ENCODE measurements at places on chromosomes 12 and 14.

DNA sequence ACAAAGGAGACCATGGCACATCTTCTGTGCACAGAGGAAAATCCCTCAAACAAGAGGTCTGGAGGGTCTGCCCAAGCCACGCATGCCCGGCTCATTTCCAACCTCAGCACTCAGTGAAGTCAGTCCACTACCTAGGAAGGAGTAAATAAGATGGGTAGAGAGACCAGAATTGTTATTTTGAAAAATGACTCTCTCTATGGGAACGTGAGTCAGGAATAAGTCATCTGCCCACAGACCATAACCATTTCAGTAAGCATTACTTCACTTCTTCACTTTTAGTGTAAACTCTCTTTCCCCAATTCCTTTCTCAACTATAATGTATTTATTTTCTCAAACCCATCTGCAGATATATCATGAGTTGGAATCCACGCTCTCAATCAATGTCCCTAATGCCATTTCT lies 1039.9 kb upstream of the USP15 start:
- DNase-seq: no peak

DNA sequence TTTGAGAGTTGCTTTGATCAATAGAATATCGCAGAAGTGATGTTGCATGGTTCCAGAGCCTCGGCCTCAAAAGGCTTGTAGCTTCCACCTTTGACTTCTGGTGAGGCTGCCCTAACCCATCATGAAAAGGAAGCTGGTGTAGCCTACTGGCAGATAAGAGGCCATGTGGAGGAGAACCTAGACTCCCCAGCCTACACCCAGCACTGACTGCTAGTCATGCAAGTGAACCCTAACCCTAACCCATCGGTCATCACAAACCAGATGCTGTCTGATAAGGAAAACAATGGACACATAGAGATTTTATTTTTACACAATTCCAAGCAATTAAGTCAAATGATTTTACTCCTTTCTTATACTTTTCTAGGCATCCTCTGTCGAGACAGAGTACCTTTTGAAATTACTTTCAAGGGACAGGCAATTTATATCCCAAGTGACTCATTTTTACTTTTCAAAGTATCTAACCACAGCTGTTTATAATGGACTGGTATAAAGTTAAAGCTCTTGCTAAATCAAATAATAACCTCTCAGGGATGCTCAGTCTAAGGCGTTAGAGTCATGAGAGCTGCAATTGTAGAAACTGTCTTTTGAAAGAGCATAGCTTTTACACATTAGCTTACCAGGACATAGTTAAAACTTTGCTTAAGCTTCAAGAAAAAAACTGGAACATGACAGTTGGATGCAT lies 17.6 kb downstream of the PTPRB start:
- no peak for DNase-seq

GRCh38 chr14:61690039-61690438 lies 5.3 kb upstream of the HIF1A start:
- DNase-seq: no peak

DNA sequence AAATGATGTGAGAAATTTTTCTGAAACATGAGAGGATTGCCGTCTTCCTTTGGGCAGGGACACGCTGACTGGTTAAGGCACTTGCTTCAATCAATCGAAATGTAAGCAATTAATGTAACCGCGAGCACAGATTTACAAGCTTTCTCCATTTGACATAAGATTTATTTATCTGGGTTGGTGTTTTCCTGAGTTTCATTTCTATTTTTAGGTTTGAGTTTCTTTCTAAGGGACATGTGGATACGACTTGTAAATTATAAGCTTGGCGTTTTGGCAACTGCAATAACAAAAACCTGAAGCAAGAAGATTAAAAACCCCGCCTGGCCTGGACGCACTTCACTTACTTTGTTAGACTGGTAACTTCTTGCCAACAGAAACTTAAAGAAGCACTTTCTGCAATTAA lies 20.3 kb upstream of the SINHCAF start:
- DNase-seq: no peak

DNA sequence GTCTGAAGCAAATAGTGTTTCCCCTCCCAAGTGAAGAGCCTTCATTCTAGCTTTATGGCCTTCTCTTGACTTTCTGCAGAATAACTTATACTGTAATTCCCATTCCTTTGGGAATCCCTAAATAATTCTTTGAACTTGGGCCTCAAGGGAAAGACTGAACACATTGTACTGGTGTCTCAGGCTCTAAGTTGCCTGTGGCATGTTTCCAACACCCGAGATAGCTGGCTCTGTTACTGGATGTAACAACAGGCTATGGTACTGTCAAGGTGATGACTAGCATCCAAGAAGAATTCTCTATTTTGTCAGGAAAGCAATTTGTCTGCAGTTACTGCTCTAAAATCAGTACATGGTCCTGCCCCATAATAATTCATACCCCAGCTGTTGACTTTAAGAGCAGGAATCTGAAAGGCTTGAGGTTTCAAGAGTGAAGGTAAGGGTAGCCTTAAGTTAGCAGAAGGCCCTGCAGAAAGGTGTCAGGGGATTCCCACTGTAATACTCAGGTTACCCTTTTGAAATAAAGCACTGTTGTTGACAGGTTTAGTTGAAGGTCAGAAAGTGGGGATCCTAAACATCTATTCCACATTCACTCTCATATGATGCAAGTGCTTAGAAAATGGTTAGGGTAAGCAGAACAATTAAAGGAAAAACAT lies 5.2 kb downstream of the GPX2 start:
- DNase-seq: no peak

DNA sequence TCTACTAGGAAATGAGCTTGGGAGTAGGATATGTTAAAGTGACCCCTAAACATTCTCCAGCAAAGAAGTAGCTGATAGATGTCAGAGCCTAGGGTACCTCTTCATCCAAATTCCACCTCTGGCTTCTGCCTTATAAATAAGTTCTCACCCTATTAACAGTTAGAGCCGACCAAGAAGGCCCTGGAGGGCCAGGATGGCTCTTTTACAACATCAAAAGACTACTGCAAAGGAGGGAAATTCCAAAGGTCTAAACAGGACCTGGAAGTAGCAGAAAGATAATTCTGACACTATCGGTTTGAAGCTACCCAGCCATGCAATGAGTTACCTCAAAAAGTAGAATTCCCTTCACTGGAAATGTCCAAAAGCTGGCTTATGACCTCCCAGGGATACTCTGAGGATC lies 90.0 kb downstream of the PPM1H start:
- no peak for DNase-seq

All from GM12878 (cell line).